Natural killer cell treated with Interleukin-12 subunit alpha and Interleukin-12 subunit beta and Interleukin-15 and Interleukin-18, amount 100 ng/mL, for 72 hours (primary cell): ENCODE measurements at places on chromosomes 1 and 21.

DNA sequence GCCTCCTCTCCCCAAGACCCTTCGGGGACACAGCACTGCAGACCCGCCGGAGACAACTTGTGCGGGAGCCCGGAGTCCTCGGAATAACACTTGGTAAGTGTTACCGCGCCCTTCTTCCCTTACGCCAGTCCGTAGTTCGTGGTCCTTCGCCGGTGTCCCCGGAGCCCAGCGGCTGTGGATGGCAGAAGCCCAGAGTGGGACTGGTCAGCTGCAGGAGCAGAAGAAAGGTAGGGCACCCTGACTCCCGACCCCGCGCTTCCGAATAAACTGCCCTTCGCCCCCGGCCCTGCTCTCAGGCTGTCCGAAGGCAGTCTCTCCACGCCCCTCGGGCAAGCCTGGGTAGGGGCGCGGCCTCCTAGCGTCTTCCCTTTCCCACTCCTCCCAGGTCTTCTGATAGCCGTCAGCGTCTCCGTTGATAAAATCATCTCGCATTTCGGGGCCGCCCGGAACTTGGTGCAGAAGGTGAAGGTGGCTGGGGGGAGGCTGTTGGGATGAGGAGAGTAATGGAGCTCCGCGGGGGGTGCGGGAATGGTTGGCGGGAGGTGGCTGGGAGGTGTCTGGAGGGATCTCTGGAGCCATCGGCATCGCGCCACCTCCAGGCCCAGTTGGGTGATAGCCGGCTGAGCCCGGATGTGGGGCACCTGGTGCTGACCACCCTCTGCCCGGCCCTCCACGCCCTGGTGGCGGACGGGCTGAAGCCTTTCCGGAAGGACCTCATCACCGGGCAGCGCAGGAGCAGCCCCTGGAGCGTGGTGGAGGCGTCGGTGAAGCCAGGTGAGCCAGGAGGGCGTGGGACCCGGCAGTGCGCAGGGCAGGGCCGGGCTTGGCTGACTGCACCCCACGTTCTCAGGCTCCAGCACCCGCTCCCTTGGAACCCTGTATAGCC, 4.3 kb downstream of the RUSC1 start:
- peak; percentile 62 for DNase-seq
- H3K4me1 ChIP-seq, result peaks cover 24% of the 10 kb centered on the region
- peak overlapping the region; percentile 44 for H3K27ac ChIP-seq
- H3K27me3 ChIP-seq, result no peaks in the 10 kb centered on the region
- H3K36me3 ChIP-seq, result peaks cover 3% of the 10 kb centered on the region
- peak overlapping the region; percentile 92 for H3K4me3 ChIP-seq

GRCh38 chr1:116110567-116111523, at the start of gene MAB21L3:
MAB21L3 (plus strand) TSS chr1:116111399; CDS start chr1:116112616, 1,217 bp downstream.
- H3K27ac ChIP-seq, result no peak within 1 kb of the TSS
- no peaks in the 10 kb centered on the region for H3K36me3 ChIP-seq
- DNase-seq, result no peak
- H3K4me1 ChIP-seq, result no peaks in the 10 kb centered on the region

GRCh38 chr21:27339902-27340301, 373.0 kb upstream of the ADAMTS5 start:
- H3K36me3 ChIP-seq, result no peaks in the 10 kb centered on the region
- no peak overlapping the region for H3K27ac ChIP-seq
- no peaks in the 10 kb centered on the region for H3K4me1 ChIP-seq
- DNase-seq, result no peak
- no peak overlapping the region for H3K4me3 ChIP-seq

DNA sequence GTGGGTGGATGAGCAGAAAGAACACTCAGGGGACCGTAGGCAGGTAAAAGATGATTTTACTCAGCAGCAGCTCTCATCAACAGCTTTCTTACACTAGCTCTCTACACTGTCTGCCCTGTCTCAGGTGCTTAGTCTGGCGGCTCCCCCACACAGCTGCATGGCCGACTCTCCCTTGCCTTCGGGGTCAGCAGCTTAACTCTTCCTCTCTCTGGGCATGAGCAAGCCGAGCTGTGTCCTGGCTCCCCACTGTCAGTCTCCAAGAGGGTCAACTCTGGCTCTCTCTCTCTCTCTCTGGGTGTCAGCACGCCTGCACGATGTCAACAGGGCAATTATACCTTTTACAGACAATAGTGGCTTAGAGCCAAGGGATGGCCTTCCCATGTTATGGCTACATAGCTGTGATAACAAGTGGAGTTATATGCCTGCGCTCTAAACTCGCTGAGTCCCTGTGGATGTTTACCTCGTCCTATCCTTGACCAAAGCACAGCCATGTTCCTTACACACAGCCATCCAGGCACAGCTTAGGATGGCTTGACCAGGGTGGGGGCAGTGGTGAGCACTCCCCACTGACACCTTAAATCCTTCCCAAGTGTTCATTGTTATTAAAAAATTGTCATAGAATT, 3.1 kb upstream of the BCL10 start:
- peaks cover 36% of the 10 kb centered on the region for H3K27me3 ChIP-seq
- H3K36me3 ChIP-seq, result no peaks in the 10 kb centered on the region
- no peak overlapping the region for H3K4me3 ChIP-seq
- no peak for DNase-seq
- no peak overlapping the region for H3K27ac ChIP-seq

DNA sequence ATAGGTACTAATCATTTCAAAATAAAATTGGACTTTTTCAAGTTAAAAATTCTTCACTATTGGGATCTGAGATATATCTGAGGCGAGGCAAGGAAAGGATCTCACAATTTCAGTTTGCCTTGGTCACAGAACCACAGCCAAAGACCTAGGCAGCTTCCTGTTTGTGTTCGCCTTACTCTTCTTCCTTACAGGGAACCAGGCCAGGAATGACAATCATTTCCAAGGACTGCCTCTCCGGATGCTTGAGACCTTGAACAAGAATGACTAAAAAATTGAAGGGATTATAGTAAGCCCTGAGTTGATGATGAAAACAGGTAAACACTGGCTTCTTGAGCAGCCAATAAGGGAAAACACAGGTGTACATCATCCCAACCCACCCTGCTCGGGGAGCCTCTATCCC, 35.2 kb upstream of the SERBP1 start:
- H3K4me1 ChIP-seq, result no peaks in the 10 kb centered on the region
- H3K27ac ChIP-seq, result no peak overlapping the region
- no peak overlapping the region for H3K4me3 ChIP-seq
- H3K36me3 ChIP-seq, result no peaks in the 10 kb centered on the region
